T-helper 17 cell (primary cell): ENCODE measurements at places on chromosomes 7 and 10.

GRCh38 chr7:128035712-128036111, 4.5 kb upstream of the LRRC4 start:
- no peak for DNase-seq

- DNase-seq: no peak
These were observed 7.5 kb downstream of the NRP1 start for GRCh38 chr10:33326933-33327332.

- no peak for DNase-seq
These were observed 49.1 kb upstream of the OSBPL3 start for GRCh38 chr7:25029075-25029474.

- no peak for DNase-seq
These were observed 816 bp downstream of the PSMG3 start for GRCh38 chr7:1569016-1569415.

DNA sequence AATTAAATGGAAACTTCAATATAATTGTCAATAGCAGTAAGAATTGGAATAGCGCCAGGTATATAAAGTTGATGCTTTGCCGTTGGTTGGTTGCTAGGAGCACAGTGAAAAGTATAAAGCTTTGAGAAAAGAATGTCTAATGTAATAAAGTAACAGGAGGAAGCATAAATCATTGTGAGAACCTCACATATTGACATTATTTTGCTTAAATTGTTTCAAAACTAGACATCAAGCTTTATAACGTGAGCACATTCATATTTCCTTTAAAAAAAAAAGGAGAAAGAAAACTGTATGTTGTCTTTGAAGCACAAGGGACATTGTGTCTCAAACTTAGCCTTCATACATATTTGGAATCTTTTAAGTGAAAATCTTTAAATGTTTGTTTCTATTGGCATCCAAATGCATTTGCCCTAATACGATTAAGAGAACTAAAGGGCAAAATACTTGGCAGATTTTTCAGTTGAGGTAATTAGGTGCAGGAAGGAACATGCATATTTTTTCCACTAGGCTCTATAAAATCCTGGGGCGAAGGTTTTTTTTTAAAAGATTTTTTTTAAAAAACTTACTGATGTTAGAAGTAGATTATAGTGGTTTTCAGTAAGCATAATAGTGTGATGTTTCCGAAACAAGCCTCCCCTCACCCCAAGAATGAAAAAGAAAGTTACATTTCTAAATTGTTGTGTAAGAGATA, 92.4 kb downstream of the ARID5B start:
- DNase-seq: no peak

DNA sequence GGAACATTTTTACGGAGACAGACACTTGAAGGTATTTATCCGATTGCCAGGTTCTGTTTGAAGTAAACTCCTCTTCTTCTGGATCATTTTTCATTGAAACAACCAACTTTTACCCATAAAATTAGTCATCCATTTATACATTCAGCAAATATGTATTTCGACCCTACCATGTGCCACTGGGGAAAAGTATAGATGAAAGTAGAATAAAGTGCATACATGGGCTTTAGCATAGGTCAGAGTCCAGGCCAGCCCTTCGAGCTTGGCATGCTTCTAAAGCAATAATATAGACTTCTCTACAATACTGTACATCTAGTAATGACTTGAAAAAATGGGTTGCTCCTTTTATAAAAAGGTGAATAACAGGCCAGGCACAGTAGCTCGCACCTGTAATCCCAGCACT, 10.1 kb downstream of the SLC25A16 start:
- no peak for DNase-seq

- DNase-seq: no peak
These were observed 14.5 kb upstream of the JMJD1C start for GRCh38 chr10:63480237-63480636.

- DNase-seq: no peak
These were observed 84.3 kb downstream of the CCDC7 start for GRCh38 chr10:32530231-32530630.

DNA sequence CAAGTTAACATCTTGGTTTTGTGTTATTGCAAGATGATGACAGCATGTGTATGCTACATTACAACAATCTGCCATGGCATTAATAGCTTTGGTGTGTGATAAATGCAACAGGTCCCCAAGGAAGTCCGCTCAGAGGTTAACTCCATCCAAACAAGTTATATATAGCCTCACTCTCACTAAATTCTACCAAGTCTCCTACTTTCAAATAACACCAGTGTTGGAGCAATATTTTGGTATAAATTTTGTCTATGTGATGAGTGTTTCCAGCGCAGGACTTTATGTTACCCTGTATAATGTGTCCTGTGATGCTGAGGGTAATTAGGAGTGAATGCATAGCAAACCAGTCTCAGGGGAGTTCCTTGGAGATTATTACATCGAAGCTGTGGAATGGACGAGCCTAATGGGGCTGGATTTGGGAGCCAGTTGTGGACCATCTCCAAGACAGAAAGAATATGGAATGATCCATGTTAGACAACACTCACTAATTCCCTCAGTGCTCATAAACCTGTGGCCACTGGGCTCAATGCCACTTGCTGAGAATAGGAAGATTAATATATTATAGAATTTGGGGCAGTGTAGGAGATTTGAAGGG, 127.6 kb upstream of the CXCL12 start:
- DNase-seq: no peak

GRCh38 chr10:108775911-108776475, 1147.3 kb downstream of the XPNPEP1 start:
- no peak for DNase-seq

DNA sequence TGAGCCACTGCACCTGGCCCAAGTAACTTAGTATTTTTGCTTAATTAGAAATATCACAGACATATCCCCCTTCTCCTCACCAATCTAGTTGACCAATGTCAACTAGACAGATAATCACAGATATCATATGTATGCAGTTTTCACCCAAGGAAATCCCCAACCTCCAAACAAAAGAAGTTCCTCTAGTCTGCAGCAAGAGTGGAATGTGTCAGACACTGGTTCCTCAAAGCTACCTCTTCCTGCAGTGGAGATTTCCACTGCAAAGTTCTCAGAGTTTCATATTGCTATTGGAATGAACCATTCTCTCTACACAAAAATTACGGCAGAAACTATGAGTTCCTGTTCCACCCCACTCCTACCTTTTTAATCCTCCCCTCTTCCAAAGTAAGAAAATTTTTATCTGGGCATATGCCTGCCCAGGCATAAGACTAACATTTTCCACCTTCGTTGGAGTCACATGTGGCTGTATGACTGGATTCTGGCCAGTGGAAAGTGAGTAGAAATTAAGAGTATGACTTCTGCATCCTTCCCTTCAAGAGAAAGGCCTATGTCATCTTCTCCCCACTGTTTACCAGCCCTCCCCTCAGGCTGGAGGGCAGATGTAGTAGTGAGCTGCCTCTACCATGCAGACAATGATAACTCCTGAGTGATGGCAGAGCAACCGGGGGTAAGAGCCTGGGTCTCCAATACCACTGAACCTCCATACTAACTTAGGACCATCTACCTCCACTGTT, 103.0 kb downstream of the MYOF start:
- DNase-seq: no peak

- DNase-seq: no peak
These were observed 83.8 kb downstream of the SPAG6 start for GRCh38 chr10:22429146-22429545.

DNA sequence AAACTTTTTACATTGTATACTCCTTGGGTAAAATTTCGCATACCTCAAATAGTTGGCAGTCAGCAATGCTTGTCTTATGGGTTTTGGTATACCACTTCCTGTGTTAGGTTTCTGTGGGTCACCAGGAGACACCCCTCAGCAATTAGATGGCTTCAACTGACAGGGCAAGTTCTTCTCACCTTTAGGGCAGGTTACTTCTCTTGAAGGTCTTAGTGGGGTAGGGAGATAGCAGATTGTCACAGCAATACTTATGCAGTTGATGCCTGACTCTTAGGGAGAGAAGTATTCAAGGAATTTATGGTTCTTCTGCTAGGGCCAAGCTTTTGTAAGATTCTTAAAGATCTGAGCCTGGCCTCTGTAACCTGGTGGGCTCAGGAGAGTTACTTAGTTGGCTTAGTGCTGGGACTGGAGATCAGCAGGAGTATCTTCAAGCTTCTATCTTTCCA, 42.9 kb downstream of the MKLN1 start:
- no peak for DNase-seq

DNA sequence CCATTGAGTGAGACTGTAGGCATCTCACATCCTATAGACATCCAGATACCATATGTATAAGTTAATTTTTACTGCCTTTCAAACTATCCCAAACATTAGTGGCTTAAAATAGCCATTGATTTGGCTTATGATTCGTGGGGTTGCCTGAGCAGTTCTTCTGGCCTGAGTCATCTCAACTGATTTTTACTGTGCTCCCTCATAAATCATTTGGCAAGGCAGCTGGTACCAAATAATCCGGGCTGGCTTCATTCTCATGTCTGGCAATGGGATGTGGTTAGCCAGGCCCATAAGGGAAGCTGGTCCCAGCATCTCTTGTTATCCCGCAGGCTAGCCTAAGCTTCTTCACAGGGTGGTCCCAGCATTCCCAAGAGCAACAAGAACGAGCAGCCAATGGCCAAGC, 6.7 kb upstream of the LRGUK start:
- DNase-seq: no peak

- no peak for DNase-seq
These were observed 50.5 kb upstream of the FOXP2 start for GRCh38 chr7:114364151-114364550.

GRCh38 chr7:143410521-143411004, 1.9 kb upstream of the EPHA1 start:
- DNase-seq: no peak

DNA sequence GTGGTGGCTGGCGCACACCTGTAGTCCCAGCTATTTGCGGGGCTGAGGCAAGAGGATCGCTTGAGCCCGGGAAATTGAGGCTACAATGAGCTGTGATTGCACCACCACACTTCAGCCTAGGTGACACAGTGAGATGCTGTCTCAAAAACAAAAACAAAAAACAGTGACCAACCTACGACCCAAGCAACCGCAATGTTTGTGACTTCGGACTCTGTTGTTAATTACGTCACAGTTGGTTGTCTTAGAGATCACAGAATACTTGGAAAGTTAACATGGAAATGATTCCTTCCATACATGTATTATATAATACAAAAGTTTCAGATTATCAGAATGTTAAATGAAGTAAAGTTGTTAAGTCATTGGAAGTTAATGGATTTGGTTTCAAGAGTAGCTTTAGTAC, 106.2 kb downstream of the REEP3 start:
- DNase-seq: no peak

GRCh38 chr10:110286841-110287240, 17.9 kb downstream of the SMNDC1 start:
- no peak for DNase-seq

DNA sequence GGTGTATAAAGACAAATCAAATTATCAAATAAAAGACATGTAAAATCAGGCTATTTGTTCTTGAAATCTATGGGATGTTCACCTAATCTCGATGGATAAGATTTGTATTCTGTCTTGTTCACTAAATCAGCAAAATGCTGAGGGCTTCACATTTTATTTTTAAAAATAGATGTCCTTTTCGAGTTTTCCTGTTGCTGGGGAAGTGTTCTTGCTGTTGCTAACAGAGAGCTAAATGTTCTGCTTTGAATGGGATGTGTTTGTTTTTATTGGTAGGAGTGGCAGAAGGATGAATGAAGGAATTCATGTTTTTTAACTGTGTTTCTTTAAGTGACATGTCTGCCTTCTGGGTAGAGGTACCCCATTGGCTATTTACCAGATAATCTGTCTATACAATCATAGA, 7.3 kb upstream of the SNX13 start:
- no peak for DNase-seq

GRCh38 chr10:80259405-80259871, 30.0 kb downstream of the MAT1A start:
- DNase-seq: no peak

DNA sequence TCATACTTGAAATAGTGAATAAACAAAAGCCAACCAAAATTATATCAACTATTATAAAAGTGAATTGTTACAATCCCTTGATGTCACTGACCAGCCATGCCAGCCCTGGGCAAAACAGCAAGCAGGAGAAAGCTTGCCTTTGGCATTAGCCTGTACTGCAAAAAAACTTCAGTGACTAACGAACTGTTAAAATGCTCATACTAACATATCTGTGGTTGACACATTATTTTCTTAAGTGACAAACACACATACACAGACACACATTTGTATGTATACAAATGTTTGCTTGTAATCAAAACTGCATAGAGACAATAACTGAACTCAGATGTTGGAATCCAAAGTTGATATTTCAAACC, 29.5 kb downstream of the CHCHD3 start:
- no peak for DNase-seq

DNA sequence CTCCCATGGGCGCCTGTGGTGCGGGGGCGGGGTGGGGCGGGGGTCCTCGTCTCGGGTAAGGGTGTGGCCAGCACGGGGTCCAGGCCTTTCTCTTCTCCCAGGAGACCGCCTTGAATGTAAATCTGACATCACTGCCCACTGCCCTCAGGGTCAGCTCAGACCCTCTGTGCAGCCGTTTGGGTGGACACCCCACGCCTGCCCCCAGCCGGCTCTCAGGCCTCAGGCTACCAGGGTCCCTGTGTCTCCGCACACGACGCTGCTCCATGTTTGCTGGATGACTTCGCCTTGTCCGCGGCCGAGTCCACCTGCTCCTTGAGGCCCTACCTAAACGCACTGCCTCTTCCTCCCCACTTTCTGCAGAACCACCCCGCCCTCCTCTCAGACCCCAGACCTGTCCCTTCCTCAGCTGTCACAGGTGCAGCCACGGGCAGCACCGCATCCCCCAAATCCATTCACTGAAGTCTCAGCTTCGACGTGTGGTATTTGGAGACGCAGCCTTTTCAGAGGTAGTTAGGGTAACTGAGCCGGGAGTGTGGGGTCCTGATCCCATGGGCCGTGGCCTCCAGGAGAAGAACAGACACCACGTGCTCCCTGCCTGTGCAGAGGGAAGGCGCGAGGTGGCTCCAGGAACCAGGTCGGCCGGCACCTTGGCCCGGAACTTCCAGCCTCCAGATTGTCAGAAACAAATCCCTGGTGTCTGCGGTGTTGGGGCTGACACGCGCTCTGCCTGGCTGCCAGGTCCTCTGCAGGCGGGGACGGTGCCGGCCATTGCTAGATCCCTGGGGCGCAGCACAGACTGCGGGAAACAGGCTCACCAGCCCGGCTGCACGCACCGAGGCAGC, 97.4 kb upstream of the DIP2C start:
- DNase-seq: no peak
